Memory B cell (primary cell): ENCODE measurements at places on chromosomes 6 and 20.

DNA sequence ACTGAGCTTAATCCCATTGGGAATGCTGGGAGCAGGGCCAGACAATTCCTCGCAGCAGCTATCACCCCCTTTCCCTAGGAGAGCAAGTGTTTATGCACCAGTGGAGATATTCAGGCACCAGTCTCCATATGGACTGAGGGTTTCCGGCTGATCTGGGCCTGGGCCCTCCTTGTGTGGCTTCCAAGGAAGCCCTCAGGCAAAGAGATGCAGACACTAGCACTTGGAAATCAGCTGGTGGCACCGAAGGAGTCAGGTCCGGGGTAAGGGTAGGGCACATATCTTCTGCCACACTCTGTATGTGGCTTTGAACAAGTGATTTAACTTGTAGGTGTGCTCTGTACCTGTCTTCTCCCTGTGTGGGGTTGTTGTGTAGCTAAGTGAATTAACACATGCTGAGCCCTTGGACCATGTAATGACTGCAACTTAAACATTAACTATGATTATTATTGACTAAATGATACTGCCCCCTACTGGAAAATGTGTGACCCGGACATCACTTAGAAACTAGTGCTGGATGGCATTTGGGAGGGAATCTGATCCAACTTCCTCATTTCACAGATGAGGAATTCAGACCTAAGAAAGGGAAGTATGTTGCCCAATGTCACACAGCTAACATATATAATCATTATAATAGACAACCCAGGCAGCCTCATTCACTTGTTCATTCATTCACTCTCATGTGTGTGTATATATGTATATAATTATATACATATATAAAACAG is 19.3 kb upstream of the WFDC2 start:
- peaks cover 18% of the 10 kb centered on the region for H3K4me1 ChIP-seq
- DNase-seq, result no peak
- no peak overlapping the region for H3K27ac ChIP-seq
- H3K36me3 ChIP-seq, result peaks cover 4% of the 10 kb centered on the region

- peaks cover 9% of the 10 kb centered on the region for H3K4me1 ChIP-seq
- H3K4me3 ChIP-seq, result no peak overlapping the region
- no peak overlapping the region for H3K27ac ChIP-seq
- H3K36me3 ChIP-seq, result peaks cover 5% of the 10 kb centered on the region
Observed at GRCh38 chr6:53858196-53858595, 63.4 kb downstream of the LRRC1 start.

DNA sequence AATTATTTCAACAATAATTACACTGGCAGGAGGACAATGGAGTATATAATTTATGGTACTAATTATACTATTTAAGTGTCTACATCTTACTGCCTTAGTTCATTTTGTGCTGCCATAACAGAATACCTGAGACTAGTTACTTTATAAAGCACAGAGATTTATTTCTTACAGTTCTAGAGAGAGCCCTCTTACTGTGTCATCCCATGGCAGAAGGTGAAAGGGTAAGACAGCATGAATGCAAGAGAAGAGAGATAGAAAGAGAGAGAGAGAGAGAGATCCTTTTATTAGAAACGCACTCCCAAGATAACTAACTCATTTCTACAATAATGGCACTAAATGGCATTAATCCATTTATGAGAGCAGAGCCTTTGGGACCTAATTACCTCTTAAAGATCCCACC is 314.7 kb downstream of the EPM2A start:
- DNase-seq, result no peak
- no peaks in the 10 kb centered on the region for H3K4me1 ChIP-seq
- peaks cover 4% of the 10 kb centered on the region for H3K27me3 ChIP-seq
- no peak overlapping the region for H3K27ac ChIP-seq
- no peak overlapping the region for H3K4me3 ChIP-seq
- no peaks in the 10 kb centered on the region for H3K36me3 ChIP-seq

DNA sequence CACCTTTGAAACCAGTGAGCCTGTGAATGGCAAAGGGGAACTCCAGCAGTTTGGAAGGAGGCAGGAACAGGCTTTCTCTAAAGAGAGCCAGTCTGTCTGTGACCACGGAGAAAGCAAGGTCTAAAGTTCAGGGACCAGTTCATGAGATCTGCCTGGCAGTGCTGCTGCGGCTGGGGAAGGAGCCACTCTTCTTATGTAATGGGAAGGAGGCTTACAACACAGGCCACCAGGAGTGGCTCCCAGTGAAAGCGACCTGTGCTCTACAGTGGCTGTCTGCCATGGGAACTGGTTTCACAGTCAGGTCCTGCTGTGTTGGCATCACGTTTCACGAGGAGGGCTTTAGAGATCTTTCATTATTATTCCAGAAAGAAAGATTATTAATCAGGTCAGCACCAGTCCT is 291.9 kb upstream of the PRDM1 start:
- no peak for DNase-seq
- no peaks in the 10 kb centered on the region for H3K36me3 ChIP-seq
- H3K4me1 ChIP-seq, result peaks cover 15% of the 10 kb centered on the region
- H3K4me3 ChIP-seq, result no peak overlapping the region

DNA sequence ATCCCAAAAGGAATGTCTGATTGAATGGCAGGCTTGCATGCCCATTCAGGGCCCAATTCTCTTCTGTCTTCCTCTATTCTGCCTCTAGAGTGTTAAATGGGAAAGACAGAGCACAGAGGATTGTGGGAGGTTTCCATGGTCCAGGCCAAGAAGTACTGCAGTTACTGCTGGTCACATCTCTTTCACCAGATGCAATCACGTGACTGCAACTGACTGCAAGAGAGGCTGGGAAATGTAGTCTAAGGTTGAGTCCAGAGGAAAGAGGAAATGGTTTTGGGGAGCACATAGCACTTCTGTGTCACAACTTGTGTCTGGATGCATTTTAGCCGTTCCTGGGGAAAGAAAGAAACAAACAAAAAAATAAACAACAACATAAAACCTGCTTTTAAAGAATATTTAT is 336.4 kb upstream of the BTBD3 start:
- H3K4me3 ChIP-seq, result no peak overlapping the region
- no peaks in the 10 kb centered on the region for H3K4me1 ChIP-seq
- no peaks in the 10 kb centered on the region for H3K36me3 ChIP-seq

DNA sequence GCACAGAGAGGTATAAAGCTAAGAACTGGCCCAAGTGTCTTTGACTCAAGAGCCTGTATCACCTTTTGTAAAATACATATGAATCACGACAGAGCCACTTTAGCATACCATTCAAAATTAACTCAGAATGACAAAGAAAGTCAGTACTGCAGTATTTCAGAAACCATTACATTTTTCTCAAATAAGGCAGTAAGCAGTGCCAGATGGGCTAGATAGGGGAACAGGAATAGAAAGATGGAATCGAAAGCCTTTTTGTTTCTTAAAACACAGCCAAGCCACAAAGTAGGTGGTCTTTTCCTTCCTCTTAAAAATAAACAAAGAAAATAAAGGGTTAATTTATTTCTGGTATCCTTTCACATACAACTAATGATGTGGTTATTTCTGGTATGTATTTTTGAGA is 10.3 kb downstream of the CLDN20 start:
- no peaks in the 10 kb centered on the region for H3K4me1 ChIP-seq
- no peak for DNase-seq
- no peak overlapping the region for H3K4me3 ChIP-seq
- H3K27me3 ChIP-seq, result no peaks in the 10 kb centered on the region
- H3K36me3 ChIP-seq, result peaks cover 28% of the 10 kb centered on the region
- no peak overlapping the region for H3K27ac ChIP-seq

DNA sequence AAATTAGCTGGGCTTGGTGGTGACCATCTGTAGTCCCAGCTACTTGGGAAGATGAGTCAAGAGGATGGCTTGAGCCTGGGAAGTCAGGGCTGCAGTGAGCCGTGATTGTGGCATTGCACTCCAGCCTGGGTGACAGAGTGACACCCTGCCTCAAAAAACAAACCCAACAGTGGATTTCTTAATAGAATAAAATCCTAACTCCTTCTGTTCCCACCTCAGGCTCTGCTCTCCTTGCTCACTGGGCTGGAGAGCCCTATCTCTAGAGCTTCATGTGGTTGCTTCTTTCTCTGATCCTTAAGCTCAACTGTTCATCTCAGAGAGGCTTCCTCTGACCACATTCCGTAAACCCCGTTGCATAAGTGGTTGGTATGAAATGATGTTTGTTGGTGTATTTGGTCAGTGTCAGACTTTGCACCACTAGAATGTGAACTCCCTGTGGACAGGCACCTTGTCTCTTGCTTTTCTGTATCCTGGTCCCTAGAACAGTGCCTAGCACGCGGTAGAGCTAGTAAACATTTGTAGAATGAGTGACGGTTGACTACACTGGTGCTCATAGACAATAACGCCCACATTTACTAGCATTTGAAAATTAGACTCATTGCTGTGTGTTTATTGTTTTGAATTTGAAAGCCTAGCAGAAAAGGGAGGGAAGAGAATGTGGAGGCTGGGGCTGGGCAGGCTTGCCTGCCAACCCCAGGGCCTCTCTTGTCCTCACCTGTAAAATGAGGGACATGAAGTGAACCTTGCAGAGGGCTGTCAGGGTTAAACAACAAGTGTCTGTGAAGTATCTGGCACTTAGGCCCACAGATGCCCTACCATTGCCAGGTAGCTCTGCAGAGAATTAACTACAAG is 4.2 kb downstream of the MAPRE1 start:
- H3K4me3 ChIP-seq, result no peak overlapping the region
- H3K27me3 ChIP-seq, result no peaks in the 10 kb centered on the region
- peaks cover 8% of the 10 kb centered on the region for H3K36me3 ChIP-seq
- peaks cover 40% of the 10 kb centered on the region for H3K4me1 ChIP-seq
- H3K27ac ChIP-seq, result peak overlapping the region; percentile 50

GRCh38 chr20:53716395-53716794 is 122.8 kb upstream of the ZNF217 start:
- H3K4me1 ChIP-seq, result peaks cover 17% of the 10 kb centered on the region
- H3K4me3 ChIP-seq, result no peak overlapping the region
- no peak for DNase-seq
- no peak overlapping the region for H3K27ac ChIP-seq

GRCh38 chr6:145373826-145374225 is 361.5 kb downstream of the EPM2A start:
- peaks cover 2% of the 10 kb centered on the region for H3K27me3 ChIP-seq
- H3K4me3 ChIP-seq, result no peak overlapping the region
- H3K4me1 ChIP-seq, result peaks cover 7% of the 10 kb centered on the region
- no peak overlapping the region for H3K27ac ChIP-seq
- peaks cover 4% of the 10 kb centered on the region for H3K36me3 ChIP-seq
- DNase-seq, result no peak

DNA sequence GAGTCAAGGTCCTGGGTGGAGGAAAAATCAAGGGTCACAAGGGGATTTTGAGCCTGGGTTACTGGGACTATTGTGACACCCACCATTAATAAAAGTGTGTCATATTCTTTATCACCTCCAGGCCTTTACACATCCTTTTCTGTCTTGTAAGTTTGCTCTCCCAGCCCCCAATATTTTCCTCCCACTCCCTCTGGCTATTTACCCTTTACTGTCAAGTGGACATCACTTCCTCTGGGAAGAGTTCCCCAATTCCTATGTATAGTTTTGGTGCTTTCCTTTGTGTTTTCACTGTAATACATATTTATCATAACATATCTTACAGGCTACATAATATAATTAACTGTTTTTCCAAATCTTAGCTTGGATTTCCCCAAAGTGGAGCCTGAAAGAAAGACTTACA is 36.3 kb downstream of the MARCKS start:
- no peak overlapping the region for H3K27ac ChIP-seq
- peaks cover 2% of the 10 kb centered on the region for H3K27me3 ChIP-seq
- DNase-seq, result no peak
- H3K4me1 ChIP-seq, result no peaks in the 10 kb centered on the region
- H3K36me3 ChIP-seq, result peaks cover 3% of the 10 kb centered on the region

- DNase-seq, result no peak
- no peak overlapping the region for H3K4me3 ChIP-seq
- no peaks in the 10 kb centered on the region for H3K4me1 ChIP-seq
- no peak overlapping the region for H3K27ac ChIP-seq
Observed at GRCh38 chr6:161137320-161137719, 136.5 kb downstream of the AGPAT4 start.

GRCh38 chr20:40963505-40963845 is 65.1 kb upstream of the TOP1 start:
- no peak overlapping the region for H3K4me3 ChIP-seq
- H3K36me3 ChIP-seq, result no peaks in the 10 kb centered on the region
- no peak overlapping the region for H3K27ac ChIP-seq
- no peak for DNase-seq

GRCh38 chr20:63471981-63472831 is at the start of gene KCNQ2:
Gene KCNQ2 (minus strand): TSS chr20:63472655. CDS start chr20:63472463, 192 bp downstream.
- peaks cover 19% of the 10 kb centered on the region for H3K27me3 ChIP-seq
- no peaks in the 10 kb centered on the region for H3K36me3 ChIP-seq

DNA sequence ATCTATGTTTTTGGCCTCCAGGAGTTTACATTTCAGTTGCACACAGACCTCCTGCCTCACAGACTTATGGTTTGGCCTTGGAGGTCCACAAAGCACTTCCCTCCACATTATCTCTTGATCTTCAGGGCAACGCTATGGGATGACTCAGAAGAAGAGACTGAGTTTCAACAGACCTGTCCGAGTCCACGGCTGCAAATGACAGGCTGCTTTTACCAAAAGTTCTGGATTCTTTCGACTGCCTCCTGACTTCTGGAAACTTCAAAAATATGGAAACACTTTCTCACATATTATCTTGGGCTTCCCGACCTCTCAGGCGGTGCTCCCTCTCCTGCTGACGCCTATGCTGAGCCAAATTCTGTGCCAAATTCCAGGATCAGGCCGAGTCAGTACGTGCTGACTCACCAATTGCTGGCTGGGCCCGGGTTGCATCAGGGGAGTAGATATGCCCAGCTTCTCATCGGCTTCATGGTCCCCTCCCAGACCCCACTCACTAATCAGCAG is 190.2 kb downstream of the BMP7 start:
- no peak for DNase-seq
- H3K27ac ChIP-seq, result no peak overlapping the region
- H3K4me3 ChIP-seq, result no peak overlapping the region
- no peaks in the 10 kb centered on the region for H3K36me3 ChIP-seq
- H3K27me3 ChIP-seq, result peaks cover 5% of the 10 kb centered on the region
- H3K4me1 ChIP-seq, result peaks cover 2% of the 10 kb centered on the region
